HFF-Myc (cell line): ENCODE measurements at places on chromosomes 5 and 9.

DNA sequence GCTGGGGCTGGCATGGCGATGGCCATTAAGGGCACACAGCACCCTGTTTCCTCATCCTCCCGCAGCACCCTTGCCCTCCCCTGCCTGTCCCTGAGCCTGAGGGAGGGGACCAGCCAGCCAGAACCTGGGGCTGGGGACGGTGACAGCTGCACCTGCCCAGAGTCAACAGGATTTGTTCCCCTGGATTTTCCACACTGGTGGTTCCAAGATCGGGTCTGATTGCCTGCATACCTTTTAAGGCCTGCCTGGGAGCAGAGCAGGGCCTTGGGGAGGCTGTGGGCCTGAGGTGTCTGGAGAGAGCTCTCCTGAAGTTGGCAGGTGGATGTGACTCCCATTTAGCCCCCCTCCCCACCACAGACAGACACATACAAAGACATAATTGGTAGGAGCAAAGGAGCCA lies 61.0 kb upstream of the C5orf58 start:
- no peak for DNase-seq

DNA sequence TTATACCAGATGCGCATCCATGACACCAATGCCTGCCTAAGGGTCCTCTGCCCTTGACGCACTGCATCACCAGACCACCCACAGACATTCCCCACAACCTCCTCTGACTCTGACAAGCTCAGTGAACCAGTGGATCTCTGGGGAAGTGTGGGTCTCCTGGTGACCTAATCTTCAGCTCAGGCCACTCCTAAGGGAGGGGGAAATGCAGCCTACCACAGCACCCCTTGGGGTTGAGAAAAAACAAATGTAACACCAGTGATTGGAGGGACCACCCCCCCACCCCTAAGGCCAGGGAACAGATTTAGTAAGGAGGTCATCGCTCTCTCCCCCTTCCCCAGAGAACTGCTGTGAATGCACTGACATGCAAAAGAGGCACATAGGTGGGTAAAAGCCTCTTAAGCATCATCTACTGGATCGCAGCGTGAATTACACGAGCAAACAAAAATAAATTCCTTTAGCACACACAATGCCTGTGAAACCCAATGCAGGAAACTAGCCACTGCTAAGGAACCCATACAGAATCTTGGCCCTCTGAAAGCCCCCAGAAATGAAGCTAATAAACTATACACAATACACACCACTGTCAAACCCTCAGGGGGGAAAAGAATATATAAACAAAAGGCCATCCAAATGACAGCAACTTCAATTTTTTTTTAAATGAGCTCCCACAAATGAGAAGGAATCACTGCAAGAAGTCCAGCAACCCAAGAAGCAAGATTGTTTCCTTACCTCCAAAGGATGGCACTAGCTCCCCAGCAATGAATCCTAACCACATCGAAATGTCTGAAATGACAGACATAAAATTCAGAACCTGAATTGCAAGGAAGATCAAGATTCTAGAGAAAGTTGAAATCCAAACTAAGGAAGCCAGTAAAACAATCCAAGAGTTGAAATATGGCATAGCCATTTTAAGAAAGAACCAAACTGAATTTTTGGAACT lies 513.7 kb upstream of the PTGER4 start:
- no peak for DNase-seq

- DNase-seq: peak; percentile 45
Observed at GRCh38 chr5:132883261-132883834, 9.9 kb downstream of the LEAP2 start.

- no peak for DNase-seq
Observed at GRCh38 chr9:69623276-69623675, 48.9 kb downstream of the APBA1 start.

DNA sequence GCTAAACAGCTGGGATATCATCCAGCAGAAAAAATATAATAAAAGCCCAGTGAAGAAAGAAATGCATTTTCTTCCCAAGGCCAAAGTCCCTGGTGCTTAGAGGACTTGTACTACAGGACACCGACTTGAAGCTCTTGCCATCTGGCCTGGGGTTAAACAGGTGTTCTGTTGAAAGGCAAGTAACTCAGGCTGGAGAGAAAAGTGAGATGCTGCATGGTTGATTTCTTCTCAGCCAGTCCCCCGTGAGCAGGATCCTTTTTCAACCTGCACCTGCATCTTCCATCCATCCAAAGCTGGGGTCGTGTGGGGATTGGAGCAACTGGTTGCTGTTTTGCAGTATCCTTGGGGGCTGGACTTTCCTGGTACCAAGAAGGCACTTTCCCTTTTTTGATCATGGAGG lies 146.1 kb upstream of the RPS23 start:
- no peak for DNase-seq

GRCh38 chr5:97149709-97150108 lies 7.3 kb upstream of the LIX1 start:
- DNase-seq: no peak

DNA sequence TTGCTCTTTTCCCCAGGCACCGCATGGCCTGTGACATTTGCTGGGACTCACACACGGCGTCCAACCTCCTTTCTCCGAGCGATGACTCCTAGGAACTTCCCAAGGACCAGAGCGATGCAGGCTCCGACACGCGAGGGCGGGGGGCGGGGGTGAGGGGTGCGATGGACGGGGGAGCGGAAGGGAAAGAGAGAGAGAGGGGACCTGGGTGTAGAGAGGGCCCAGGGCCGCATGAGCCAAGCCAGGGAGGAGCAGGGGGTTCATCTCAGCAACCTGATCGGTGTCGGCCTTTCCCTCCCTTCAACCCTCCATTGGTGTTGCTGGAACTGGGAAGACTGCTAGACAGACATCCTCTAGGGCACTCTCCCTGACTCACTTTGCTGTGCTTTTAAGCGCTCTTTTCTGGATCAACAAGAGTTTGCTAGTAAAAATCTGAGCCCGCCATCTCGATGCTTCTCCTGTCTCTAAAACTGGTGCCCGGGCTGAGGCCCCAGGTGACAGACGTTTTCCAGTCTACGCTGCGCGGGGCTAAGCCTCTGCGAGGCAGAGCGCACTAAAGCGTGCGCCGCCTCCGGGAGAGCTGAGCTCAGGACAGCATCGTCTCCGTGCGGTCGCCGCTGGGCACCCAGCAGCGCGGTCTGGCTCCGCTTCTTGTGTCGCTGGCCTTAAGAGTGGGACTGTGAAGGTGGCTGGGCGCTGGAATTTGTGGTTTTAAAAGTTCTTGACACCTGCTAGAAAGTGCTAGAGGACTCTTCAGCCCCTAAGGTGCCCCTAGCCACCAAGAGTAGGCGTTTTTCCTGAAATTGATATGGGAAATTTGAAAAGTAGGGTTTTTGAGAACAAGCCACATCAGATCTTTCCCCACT lies 1.0 kb upstream of the TSLP start:
- no peak for DNase-seq

GRCh38 chr5:134491841-134492442 lies 33.5 kb upstream of the JADE2 start:
- no peak for DNase-seq

- DNase-seq: no peak
Observed at GRCh38 chr5:101393795-101394450, 490.8 kb upstream of the ST8SIA4 start.

GRCh38 chr5:119795768-119796167 lies 166.4 kb downstream of the FAM170A start:
- DNase-seq: peak; percentile 1

- no peak for DNase-seq
Observed at GRCh38 chr5:88503041-88503345, 234.3 kb upstream of the TMEM161B start.

GRCh38 chr9:79006546-79006945 lies 565.2 kb upstream of the TLE4 start:
- DNase-seq: no peak

DNA sequence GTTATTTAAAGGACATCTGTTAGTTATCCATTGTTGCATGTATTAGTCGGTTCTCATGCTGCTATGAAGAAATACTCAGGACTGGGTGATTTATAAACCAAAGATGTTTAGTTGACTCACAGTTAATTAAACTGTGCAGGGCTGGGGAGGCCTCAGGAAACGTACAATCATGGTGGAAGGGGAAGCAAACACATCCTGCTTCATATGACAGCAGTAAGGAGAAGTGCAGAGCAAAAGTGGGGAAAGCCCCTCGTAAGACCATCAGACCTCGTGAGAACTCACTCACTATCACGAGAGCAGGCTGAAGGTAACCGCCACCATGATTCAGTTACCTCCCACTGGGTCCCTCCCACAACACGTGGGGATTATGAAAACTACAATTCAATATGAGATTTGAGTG lies 2064.1 kb downstream of the MAT2B start:
- DNase-seq: no peak

DNA sequence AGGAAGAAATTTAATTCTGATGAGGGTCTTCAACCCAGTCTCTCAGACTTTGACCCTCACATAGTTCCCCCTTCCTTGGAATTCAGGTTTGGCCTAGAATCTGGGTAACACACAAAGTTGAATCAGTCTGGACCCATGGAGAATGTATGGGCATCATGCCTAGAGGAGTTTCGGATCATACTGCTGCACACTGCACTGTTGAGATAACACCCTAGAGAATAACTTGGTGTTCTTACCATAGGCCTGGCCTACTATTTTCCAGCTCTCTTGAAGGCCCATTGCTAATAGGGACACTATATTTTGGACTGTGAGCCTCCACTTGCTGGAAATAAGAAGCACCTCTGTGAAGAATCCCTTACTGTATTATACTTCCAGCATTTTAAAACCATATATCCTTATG lies 413.5 kb downstream of the PLK2 start:
- DNase-seq: no peak

DNA sequence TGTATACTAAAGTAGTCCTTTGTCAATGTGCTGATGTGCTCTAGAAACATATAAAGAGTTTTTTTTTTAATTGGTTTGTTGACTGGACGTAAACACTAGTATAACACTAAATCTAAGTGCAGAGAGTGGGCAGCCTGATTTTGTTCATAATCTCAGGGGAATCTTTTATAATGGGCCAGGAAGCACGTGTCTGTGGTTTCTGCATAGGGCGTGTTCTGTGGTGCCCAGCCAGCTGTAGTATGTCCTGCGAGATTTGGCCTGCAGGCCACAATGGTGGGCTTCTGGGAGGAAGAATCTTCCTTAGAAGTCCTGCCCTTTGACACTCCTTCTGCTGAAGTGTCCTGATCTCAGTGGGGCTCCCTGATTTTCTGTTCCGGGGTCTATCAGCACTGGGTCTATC lies 49.0 kb upstream of the DHFR start:
- no peak for DNase-seq

DNA sequence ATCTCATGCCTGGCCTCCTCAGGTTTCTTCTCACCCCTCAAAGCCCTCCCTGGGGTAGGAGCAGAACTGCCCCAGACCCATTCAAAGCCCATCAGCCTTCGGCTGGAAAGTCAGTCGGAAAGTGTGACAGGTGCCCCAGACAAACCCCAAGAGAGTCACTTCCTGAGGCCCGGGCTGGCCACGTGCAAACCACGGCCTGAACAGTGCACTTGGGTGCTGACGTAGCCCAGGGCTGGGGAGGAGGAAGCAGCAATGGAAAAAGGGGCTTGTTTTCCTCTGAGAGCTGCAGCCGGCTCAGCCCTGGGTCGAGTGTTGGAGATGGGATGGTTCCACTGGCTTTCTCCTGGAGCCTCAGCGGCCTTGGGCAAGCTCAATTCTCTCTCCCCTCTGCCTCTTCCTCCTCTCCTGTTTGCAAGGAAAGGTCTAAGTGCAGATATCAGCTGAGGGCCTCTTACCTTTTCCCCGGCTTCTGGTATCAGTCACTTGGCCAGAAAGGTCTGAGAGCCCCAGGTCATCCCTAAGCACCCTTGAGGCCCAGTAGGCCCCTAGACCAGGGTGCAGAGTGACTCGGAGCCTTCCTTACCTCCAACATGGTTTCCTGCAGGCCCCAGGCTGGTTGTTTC lies 5.9 kb upstream of the EGR1 start:
- no peak for DNase-seq

- no peak for DNase-seq
Observed at GRCh38 chr5:82046276-82046647, 74.4 kb downstream of the ATG10 start.

DNA sequence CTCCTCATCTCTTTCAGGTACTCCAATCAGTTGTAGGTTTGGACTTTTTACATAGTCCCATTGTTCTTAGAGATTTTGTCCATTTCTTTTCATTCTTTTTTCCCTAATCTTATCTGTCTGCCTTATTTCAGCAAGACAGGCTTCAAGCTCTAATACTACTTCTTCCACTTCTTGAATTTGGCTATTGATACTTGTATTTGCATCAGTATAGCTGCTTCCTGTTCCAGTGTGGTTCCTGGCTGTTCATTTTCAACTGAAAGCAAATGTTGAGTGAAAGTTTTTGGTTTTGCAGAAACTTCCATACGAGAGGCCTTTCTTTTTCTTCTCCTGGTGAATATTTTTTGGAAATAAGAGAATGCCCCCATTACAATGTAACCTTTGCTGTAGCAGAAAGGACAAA lies 12.0 kb upstream of the IFNA1 start:
- no peak for DNase-seq

DNA sequence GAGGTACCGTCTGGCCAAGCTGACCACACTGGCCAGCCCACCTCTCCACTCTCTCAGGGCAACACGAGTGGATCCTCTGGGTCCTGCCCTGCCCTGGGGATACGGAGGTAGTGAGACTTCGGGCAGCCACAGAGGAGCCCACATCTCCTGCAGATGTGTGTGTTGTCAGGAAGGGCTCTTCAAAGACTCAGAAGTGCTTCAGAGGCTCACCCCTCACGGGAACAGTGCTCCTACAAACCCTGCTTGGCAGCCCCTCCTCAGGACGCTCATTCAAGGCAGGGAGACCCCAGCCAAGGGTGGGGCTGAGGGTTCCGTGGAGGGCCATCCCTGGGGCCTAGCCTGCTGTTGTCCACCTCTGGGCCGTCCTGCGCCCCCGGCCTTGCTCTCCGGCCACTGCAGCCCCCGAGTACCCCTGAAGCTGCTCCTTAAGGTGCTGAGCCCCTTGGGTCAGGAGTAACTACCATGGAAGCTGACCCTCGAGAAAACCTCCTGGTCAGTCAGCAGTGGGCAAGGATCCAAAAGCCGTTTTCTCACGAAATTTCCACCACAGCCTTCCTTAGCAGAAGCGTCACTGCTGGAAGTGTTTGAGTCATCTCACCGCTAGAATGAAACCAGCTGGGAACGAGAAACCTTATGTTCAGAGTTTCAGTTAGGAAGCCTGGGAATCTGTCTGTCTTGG lies 23.2 kb upstream of the LRRC14B start:
- peak; percentile 98 for DNase-seq

DNA sequence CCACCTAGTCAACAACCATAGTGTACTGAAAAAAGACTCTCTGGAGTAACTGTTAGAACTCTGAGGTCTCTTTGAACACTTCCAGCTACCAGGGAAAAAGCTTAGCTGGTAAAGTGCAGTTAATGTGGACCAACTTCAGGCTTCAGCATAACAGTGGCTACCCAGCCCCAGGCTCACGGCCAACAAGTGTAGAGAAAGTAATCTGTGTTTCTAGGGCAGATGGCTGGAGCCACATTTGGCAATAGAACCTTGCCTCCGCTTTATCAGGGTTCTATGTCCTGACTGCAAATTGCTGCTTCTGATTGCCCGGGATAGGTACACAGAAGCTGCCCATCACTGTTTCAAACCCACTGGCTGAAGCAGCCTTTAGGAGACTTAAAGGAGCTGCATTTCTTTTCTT lies 76.0 kb upstream of the SIMC1 start:
- no peak for DNase-seq
